ENCODE measurements at places on chromosomes 7 and 10. TPM values are rescaled to one million over a fixed set of nuclear protein-coding genes. Genes with fewer than 3 reads are reported as not detected.

GRCh38 chr7:102147008-102147407 is 139.7 kb upstream of the SH2B2 start:
- no peak for DNase-seq

GRCh38 chr7:128921866-128922440 is 11.4 kb upstream of the KCP start:
- no peak for DNase-seq

DNA sequence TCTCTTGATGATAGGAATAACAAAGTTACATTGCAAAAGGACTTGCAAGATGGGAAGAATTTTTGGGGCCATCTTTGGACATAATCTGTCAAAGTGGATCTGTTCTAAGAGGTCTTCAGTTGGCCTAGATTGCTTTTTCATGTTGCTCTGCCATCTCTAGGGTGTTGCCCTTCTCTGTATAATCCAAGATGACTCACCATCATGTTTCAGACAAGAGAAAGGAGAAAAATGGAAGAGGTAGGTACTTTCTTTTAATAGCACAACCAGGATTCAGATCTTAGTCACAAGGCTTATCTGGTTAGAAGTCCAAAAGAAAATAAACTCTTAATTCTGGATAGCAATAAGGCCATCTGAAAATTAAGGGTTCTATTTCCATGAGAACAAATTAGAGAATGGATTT is 38.7 kb upstream of the FOXP2 start:
- DNase-seq = no peak

DNA sequence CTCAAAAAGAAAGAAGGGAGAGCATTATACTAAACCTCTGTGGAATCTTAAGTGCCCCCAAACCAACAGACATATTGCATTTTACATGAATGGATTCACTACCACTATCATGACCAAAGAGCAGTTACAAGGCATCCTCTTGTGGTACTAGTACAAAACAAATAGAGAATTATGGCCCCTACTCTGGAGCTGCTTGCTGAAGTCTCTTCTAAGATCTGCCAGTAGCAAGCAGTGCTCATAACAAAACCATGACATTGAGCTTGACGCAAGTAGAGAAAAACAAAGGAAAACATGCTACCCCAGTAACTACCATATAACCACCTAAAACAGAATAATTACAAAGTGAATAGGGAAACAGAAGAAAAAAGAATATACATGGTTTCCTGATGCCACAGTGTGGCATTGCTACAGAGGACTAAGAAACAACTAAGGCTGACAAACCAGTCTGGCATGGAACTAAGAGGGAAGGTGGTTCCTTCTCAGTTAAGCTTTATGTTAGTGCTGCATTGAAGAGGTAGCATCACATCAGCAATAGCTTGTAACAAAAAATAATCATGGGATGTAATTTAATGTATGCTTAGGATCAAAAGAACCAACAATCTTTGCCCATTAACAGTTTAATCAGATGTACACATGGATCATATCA is 150.2 kb upstream of the AGR3 start:
- DNase-seq = no peak

GRCh38 chr7:35593899-35594298 is 101.0 kb downstream of the HERPUD2 start:
- DNase-seq = no peak

MMRN2 gene
- total RNA-seq = 86.6 TPM
